ENCODE measurements at places on chromosomes 2 and 18.

- no peak for DNase-seq
These were observed 236.0 kb upstream of the REV1 start for GRCh38 chr2:99725820-99726219.

DNA sequence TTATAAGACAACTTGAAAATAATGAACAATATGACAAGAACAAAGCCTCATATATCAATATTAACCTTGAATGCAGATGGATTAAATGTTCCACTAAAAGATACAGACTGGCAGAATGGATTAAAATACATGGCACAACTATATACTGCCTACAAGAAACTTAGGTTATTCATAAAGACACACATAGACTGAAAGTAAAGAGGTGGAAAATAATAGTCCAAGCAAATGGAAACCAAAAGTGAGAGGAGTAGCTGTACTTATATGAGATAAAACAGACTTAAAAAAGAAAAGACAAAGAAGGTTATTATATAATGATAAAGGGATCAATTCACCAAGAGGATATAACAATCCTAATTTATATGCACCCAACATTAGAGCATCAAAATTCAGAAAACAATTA is 18.2 kb downstream of the LMAN1 start:
- DNase-seq = no peak

DNA sequence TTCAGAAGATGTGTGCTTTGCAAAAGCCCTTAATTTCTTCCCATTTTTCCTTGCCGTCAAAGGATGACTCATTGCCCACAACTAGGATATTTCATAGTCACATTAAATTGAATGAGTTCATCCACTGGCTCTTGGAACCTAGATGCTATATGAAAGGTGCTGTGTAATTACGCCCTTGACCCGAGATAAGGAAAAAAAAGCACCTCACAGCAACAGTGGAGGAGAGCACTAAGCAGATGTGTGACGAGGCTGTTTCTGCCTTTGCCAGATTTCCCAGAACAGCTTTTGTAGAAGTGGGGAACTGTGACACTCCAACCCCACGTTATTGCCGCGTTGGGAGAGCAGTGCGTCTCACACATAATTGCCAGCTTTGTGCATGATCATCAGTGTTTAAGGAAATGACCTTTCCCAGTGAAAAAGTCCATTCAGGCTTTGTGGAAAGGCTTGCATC is 33.3 kb upstream of the TMEM87B start:
- no peak for DNase-seq

- DNase-seq = peak; percentile 51
These were observed 85.8 kb upstream of the FAM237A start for GRCh38 chr2:206556357-206556949.

- no peak for DNase-seq
These were observed 147.5 kb upstream of the SLC39A10 start for GRCh38 chr2:195509551-195509950.

- peak; percentile 15 for DNase-seq
These were observed 431.2 kb downstream of the LPIN1 start for GRCh38 chr2:12177455-12178288.

DNA sequence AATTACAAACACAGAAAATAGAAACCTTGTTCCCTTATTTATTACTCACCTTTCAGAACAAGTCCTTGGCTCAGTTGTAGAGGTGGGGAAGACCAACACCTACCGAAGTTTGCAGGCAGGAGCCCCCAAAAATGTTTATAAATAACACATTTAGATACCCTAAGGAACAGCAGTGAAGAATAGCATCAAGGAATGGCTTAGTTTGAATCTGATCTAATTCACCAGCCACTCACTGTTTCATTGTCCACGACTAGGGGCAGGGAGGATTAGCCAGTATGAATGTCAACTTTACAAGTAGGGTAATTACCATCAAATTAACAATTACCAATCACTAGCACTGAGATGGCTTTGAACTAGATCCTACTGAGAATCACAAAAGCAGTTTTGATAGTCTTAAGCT is 65.4 kb downstream of the PRPF40A start:
- no peak for DNase-seq

DNA sequence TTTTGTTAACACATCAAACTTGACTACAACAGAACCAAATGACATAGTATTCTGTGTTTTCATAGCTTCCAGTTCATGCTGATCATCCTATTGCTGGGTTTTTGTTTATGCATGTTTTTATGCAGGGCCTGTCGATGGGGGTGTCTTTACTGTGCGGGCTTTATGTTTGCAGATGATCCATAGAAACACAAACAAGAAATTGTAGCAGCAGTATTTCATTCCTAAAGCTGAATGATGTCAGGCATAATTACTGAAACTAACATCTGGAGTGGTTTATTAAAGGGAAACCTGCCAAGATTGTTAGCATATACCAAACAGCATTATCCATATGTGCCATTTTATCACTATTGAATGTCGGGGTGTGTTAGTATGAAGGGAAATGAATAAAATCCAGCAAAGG is 129.7 kb downstream of the PTPRM start:
- no peak for DNase-seq

DNA sequence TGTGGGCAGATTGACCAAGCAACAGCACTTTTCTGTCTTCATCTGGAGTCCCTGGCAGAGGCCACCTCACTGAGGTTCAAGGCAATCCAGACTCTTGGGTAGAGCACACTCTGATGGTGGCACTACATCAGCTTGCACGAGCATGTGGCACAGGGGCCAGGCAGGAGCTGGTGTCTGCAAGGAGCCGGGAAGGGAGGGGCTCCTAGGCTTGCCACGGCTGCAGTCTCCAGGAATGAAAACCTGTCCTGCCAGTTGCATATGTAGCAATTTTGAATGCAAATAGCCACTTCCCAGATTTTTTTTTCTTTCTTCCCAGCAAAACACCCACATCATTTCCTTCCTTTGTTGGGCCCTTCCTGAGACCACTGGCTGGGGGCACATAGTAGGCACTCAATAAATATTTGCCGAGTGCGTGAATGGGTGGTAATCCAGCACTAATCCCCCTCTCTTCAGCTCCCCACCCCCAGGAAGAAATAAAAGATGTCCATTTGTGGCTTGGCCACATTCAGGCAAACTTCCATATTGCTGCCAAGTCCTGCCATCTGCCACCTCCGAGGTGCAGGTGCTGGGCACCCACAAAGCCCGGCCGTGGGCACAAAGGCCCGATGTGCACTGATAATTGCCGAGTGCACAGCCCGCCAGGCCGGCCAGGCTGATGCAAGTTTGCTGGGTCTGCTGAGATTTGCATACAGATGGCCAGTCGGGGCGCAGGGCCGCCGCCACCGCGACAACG is 72.4 kb downstream of the MYCN start:
- DNase-seq = no peak

DNA sequence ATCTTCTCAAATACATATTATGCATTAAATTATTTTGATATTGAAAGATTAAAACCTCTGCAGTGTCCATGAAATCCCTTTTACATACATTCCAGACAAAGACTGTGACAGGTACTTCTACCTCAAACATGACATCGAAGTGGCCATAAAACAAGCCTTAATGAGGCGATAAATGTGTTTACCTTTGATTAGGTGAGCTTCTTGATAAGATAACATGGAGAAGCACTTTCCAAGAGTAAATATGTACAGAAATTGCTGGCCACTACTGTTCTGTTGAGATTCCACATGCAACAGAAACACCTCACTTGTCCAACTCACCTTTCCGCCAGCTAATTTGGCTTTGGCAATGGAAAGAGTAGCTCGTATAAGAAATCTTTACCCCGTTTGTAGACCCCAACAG is 55.2 kb downstream of the ZEB2 start:
- DNase-seq = no peak

- no peak for DNase-seq
These were observed 116.1 kb downstream of the NOL10 start for GRCh38 chr2:10573709-10574108.

DNA sequence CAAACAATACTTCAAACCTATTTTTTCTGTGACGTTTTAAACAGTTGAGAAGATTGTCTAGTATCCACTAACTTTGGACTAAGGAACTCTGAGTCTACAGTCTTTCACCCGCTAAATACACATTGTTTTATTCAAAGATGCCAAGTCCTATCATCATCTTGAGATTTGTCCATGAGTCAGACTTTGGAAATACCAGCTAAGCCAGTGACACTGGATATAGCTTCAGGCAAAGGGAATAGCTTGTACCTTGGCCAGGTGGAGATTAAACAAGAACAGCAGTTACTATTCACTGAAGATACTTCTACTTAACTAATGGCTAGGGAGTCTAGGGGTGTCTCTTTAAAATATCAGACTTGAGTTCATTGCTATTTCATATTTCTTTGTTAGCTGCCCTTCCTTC is 137.5 kb downstream of the COMMD1 start:
- DNase-seq = no peak

DNA sequence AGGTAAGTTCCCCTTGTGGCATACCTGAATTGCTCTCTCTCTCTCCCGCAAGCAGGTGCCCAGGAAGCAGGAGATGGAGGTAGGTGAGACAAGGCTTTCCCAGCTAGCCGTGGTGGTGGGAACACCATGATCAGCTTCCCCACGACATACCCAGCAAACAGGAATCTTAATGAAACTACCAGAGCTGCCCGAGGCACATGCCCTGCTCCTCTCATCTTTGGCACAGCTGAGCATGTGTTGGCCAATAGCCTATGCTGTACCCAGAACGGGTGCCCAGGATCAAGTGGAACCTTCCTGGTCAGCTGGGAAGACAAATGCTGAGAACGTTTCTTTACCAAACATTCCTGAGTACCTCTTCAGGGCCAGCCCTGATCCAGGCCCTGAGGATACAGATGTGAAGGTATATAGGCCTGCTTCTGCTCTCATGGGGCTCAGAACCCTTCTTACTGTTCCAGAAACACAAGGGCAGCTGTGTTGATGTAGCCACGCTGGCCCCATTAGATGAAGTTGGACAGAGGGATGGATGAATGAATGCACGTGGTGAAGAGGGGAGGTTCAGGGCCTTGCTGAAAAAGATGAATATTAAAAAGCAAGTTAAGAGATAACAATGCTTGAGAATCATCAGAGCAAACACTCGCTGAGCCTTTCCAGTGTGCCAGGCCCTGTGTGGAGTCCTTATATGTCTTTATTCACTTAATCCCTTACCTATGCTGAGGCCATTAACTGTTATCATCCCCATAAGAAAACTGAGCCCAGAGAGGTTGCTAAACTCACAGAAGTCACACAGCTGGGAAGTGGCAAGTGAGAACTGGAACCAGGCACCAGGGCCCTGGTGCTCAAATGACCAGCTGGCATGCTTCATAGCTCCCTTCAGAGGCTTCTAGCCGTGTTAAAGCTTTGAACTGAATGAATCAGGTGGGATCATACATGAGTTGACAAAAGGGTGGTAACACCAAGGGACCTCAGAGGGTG is 68.8 kb upstream of the TMEM247 start:
- DNase-seq = no peak

GRCh38 chr2:101150306-101151145 is 656 bp downstream of the TBC1D8 start:
- DNase-seq = no peak

DNA sequence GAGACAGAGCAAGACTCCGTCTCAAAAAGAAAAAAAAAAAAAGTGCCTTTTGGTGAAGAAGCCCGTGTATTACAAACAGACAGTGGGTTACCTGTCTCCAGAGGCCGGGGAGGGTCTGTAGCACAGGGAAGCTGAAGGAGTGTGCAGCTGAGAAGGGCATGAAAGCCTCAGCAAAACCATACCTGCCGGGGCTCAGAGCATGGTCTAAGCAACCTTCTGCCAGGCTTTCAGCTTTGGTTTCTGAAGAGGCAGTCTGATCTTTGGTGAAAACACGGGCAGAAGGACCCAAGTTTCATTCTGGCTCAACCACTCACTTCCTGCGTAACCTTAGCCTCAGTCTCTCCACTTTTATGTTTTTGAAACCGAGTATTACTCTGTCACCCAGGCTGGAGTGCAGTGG is 21.5 kb downstream of the SH2D6 start:
- no peak for DNase-seq

DNA sequence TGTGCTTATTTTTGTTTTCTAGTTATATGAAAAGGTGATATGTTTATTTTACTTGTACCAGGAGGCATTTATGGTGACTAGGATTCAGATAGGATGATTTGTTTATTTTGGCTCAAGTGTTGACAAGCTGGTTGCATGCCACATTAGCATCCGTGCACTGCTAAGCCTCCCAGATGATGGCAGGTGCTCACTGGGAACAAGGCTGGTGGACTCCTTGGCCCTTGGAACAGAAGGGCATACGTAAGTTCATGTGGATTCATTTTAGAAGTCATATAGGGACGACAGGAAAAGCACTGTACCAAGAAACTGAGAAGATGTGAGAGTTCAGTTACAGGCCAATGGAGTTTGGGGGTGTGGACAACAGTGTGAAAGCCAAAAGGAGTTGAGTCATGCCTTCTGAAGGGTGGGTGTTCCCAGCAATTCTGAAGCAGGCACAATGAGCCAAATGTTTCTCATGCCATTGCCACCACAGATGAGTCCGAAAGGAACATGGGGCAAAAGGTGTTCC is 166.2 kb downstream of the PHLPP1 start:
- DNase-seq = no peak

DNA sequence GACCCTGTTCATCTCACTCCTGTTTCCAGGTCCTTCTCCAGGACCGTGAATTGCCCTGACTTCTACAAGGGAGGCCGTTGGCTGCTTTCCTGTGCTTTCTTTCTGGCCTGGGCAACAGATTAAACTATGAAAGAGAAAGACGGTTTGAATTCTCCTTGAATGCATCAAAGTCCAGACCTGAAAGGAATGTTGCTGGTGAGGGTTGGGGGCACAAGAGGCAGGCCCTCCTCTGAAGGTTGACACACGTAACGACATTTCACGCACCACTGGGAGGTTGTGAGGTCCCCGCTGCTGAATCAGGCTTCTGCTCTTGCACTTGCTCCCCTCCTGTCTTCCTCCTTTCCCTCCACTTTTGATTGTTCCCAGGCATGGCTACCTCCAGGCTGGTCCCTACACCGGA is 141.9 kb downstream of the CYRIA start:
- DNase-seq = no peak
